ENCODE measurements at places on chromosomes 11 and 22. TPM values are rescaled to one million over a fixed set of nuclear protein-coding genes. Genes with fewer than 3 reads are reported as not detected.

GRCh38 chr22:45511847-45512261 is 9.2 kb downstream of the FBLN1 start:
- no peak for DNase-seq

The DBX1 gene
- not detected for total RNA-seq

- no peak for DNase-seq
These were observed 12.4 kb upstream of the PRRG4 start for GRCh38 chr11:32817181-32817851.

The OR9Q1 gene
- not detected for total RNA-seq

- no peak for DNase-seq
These were observed 5.1 kb downstream of the TSPAN18 start for GRCh38 chr11:44731685-44732430.

DNA sequence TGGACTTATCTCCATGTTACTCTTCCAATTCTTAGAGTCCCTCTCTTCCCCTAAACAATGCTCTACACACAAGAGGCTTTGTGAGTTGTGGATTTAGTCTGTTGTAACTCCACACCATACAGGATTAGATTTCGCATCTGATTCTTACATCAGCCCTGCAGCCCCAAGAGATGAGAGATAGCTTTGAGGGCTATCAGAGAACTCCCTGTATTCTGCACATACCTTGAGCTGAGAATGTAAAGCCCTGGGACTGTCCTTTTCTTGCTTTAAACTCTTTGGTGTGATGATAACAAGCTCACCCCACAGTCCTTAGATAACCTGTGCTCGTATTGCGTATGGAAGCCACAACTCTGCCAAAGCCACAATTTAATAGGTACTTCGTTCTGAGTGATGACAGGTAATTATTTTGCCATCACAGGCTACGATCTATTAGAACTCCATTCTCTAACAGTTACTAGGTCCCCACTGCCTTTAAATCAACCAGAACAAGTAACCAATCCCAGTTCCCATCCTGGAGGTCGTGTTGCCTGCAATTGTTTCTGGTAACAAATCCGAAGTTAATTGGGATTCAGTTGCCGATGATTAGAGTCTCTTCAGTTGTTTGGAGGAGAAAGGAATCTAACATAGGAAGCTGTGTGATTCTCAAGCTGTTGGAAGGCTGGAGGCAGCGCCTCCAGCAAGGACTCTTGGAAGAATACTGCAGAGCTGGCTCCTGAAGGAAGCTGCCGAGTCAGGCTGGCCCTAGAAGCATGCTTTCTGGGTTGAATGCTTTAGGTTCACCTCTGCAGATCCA is 1.3 kb upstream of the PARVG start:
- no peak for DNase-seq

The ANGPTL5 gene
- not detected for total RNA-seq

GRCh38 chr22:35479985-35480550 is 60.6 kb upstream of the RASD2 start:
- DNase-seq = no peak

DNA sequence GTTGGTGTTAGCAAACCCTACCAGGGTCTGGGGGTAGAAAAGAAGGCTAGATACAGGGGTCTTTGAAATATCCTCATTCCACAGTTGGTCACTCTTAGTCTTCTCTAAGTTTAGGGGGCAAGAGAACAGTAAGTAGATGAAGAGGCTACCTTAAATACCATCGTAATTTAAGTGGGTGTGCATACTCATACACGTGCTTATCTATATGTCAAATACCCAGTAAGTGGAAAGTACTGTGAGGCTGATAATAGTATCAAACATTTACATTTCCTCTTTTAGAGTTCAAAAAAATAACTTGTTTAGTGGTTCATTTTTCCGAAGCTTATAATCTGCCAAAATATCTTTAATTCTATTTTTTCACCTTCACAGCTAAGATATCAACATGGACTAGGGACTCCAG is 90.7 kb downstream of the WNT11 start:
- DNase-seq = no peak

- no peak for DNase-seq
These were observed 12.2 kb downstream of the FAR1 start for GRCh38 chr11:13680501-13681264.

GRCh38 chr22:27393371-27393770 is 408.2 kb downstream of the MN1 start:
- no peak for DNase-seq

- DNase-seq = no peak
These were observed 1.4 kb downstream of the TRPC6 start for GRCh38 chr11:101582236-101582988.

- no peak for DNase-seq
These were observed 8.4 kb upstream of the OR52J3 start for GRCh38 chr11:5037926-5038325.

The OVCH2 gene
- not detected for total RNA-seq

DNA sequence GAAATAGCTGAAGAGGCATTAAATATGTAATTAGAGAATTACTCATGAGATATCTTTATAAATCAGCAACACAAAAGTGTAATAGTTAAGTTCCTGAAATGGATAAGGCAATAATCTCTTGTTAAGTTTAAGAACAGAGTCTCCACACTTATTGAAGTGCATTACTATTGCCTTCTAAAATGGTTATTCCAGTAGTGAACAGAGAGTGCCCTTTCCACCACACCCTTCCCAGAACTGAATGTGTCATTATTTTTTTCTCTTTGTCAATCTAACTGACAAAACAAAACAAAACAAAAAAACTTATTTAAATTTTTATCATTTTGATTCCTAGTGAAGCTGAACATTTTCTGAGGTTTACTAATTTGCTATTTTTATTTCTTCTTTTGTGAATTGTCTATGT is 9.2 kb upstream of the PRRG4 start:
- no peak for DNase-seq

DNA sequence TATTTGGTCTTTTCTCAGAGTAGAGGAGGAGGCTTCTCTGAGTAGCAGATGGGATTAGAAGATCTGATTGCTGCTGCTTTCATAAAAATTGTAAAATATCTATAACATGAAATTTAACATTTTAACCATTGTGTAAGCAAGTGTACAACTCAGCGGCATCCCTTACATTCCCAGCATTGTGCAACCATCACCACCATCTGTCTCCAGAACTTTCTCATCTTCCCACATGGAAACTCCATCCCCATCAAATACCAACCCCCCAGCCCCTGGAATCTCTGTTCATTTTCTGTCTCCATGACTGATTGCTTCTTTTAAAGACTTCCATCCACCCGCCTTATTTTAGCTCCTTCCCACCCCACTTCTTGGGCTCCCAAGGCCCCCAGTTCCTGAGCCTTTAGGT is 32.3 kb downstream of the MRGPRD start:
- DNase-seq = no peak

DNA sequence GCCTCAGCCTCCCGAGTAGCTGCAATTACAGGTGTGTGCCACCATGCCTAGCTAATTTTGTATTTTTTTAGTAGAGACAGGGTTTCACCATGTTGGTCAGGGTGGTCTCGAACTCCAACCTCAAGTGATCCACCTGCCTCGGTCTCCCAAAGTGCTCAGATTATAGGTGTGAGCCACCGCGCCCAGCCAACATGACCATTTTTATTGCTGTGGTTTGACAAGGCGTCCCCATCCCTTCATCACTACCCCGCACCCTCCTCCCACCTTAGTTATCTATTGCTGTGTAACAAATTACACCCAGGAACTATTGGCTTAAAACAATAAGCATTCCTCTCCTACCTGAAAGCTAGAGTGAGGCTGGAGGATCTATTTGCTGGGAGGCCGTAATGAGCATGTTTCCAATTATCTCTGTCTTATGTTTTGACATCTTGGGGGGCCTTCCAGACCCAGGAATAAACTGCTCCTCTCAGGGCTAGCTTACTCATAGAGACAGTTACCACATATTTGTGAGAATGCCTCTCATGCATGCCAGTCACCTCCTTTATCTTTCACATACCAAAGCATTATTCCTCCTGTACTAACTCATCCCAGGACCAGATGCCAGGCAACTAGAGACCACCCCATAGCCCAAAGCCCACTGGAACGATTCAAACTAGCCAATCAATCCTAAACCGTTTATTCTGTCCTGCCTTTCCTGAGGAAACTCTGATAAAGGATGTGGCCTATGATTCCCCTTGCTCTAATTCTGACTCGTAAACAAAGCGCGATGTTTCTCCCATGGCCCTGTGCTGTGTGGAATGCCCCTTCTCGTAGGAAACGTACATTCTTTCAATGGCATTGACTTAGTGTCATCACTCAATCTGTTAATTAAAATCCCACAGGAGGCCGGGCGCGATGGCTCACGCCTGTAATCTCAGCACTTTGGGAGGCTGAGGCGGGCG is 19.4 kb downstream of the SNU13 start:
- DNase-seq = no peak

The DGAT2 gene
- 3.9 TPM for total RNA-seq

The SLC17A6 gene
- not detected for total RNA-seq

GRCh38 chr11:15774388-15774939 is 581.9 kb downstream of the SOX6 start:
- DNase-seq = no peak

DNA sequence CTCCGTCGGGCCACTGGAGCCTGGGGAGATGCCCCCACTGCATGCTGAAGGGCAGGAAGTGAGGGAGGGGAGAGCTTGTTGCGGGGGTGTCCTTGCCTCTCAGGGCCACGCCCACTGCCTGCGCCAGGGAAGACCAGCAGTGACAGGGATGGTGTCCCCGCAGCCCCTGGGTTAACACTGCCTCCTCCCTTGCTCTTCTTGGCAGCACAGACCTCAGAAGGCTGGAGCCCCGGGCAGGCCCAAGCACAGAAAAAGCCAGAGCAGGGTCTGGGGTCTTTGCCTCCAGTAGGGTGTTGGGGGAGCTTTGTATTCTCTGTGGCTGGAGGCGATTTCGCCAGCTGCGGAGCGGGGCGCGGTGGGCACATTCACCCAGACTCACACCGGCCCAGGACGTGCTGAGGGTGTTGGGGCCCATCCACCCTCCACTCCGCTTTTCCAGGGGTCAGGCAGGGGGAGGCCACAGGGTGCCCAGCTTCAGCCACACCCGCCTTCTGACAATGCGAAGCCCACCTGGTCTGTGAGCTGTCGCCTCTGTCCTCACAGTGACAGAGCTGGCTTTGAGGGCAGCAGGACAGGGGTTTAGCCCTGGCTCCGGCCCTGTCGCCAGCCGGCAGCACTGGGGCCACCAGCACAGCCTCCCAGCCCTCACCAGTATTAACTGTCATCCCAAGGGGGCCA is 83.7 kb downstream of the CDKN1C start:
- no peak for DNase-seq

The NRXN2 gene
- total RNA-seq = 0.43 TPM

DNA sequence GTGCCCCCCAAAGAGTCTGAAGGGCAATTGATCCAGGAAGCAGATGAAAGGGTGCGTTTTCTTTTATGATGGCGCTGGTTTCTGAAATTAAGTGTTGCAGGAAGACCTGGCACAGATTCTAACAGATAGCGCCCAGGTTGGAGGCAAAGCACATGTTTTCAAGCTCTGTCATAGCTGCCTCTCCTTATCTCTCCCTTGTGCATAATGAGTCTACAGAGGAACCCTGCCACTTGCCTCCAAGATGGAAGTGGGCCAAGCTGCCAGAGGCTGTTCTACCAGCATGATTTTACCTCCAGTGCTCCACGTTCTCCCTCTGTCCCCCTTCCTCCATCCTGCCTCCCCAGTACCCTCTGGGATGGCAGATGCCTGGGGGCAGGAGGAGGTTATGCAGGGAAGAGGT is 30.0 kb upstream of the TLCD5 start:
- DNase-seq = no peak

The MS4A12 gene
- not detected for total RNA-seq

DNA sequence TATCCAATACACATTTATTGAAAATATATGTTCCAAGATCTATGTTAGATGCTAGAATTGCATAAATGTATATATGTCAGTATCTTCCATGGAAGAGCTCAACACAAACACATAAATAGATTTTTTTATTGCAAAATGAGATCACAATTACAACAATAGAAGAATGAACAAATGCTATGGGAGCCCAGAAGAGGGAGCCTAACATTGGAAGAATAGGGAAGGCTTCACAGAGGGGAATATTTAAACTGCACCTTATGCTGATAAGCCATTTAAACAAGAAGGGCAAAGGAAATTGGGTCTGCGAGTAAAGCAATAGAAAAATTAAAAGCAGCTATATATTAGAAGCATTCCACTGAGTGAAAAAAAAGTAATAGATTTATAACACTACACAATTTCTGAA is 96.1 kb upstream of the LRRC55 start:
- DNase-seq = no peak

DNA sequence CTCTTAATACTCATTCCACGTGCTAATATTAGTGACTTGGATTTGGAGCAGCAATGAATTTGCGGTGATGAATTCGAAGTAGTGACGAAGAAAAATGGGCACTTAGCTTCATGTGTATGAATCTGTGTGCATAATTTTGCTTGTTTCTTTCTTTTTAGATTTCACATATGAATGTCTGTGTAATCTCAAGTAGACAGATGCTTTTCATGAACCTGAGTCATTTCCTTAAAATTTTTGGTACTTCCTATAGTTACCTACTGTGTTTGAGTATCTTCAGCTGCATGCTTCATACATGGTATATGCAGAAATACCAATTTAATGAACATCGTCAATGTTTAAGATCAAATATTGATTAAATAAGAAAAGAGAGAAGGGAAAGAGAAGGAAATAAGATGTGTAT is 540.2 kb downstream of the RAB38 start:
- DNase-seq = no peak
